ENCODE measurements at places on chromosomes 3 and 15.
A peak's percentile ranks its signal among the peaks of the same experiment; 100 is the strongest.

DNA sequence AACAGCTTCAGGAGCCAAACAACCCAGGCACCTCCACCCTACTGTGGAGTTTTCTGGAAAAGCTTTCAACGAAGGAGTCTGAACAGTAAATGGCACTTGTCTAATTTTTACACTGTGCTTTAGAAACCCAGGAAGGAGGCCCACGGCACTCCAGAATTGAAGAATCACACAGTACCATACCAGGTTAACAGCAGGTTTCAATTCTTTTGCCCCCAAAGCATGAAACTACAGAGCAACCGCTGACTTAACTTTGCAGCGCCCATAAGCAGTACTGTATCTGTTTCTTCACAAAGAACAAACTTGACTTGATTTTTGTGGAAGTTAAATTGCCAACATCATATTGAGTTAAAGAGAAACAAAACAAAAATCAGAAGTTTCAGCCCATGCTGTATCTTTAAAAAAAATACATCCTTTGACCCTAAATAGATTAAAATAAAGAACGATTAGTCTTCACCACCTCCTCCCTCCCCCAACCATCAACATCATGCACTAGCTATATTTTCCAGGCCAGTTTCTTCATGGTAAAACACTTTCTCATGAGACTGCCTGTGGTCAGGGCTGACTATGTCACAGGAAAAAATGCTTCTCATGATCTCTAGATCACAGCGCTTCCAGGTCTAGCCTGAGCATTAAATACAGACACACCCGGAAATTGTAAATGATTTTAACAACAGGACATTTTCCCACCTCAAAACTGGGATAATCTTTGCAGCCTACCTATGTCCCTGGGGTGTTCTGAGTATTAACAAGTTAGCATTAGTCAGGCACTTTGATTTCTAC lies 456.3 kb downstream of the FOXP1 start:
- DNase-seq = no peak

DNA sequence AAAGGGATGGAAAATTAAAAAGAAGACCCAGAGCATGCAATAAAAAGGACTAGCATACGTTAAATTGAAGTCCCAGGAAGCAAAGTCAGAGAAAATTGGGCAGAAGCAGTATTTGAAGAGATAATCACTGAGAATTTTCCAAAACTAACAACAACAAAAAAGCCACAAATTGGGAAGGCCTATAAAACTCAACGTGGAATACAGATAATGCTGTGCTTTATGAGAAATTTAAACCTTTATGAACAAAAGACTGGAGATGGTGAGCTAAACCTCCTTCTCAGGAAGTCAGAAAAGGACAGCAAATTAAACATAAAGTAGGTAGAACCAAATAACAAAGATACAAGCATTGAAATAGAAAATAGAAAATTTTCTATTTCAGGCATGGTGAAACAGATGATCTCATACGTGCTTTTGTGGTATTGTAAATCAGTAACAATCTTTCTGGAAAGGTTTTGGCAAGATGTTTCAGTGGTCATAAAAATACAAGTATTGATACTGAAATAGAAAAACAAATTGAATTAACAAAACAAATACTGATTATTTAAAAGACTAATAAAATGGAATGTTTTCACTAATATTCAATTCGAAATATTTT lies 55.6 kb downstream of the LYSMD4 start:
- no peak for DNase-seq

DNA sequence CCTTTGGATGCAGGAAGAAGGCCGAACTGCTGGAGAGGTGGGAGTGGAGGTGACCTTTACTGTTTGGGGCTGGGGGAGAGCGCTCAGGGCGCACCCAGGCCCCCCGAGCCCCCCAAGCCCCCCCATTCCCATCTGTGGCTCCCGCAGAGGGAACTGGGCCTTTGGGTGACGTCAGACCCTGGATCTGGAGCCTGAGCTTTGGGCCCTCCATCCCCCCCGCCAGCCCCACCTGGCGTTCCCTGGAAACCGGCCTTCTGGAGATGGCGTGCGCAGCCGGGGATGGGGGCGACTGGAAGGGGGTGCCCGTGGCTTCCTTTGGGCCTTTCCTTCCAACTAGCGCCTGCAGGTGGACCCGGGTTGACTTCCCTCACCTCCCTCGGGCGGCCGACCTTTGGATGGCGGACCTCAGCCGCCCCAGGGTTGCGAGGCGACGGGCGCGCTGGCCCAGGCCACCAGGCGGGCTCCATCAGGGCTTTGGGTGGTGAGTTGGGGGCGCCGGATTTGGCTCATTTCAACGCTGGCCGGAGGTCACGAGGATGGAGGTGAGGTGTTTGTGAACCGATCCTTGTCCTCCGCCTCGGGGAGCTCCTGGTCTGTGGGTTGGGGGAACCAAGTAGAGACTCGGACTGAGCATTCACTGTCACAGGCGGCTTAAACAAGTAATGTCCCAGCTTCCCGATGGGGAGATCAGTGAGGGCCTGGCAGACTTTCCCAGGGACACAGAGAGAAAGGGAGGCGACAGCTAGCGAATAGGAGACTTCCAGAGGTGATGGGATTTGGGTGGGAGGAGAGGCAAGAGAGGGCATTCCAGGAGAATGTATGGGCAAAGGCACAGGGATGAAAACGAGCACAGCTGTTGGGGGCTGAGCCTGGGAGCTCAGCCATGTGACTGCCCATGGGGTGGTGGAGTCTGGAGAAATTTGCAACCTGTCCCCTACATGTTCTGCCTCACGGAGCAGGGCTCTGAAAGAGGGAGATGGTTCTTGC lies 709 bp downstream of the SCAMP5 start:
- DNase-seq = peak; percentile 59

- no peak for DNase-seq
Observed at GRCh38 chr3:138467931-138468330, 33.5 kb downstream of the ESYT3 start.

DNA sequence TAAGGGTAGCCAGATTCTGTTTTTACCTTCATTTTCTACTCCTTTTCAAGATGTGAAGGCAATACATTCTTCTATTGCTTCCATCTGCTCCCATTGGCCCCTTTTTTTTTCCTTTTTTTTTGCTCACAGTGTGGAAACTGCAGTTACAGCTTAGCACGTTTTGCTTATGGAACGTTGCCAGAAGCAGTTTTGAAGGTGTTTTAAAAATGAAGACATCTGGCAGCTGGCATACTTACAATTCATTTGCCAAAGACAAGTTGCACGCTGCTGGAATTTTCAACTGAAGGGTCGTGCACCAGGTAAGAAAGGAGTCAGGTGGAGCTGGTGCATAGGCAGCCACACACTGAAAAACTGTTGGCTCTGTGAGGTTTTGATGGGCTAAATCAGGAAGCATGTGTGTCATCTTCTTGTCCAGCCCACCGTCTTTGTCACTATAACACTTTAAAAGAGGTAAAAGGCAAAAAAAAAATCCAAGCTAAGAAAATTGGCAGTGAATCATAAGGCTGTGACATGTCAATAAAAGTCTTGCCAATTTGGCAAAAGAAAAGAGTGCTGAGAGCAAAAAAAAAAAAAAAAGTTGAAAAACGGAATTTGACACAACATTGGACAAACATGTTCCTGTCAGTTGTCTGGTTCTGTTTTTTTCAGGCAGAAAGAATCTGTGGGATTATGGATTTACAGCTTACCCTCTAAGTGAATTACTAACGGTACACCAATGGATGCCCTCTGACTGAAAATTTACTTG lies 225.4 kb upstream of the SOX2 start:
- no peak for DNase-seq

GRCh38 chr15:68578175-68578979 lies 416 bp upstream of the CORO2B start:
- peak; percentile 85 for DNase-seq

DNA sequence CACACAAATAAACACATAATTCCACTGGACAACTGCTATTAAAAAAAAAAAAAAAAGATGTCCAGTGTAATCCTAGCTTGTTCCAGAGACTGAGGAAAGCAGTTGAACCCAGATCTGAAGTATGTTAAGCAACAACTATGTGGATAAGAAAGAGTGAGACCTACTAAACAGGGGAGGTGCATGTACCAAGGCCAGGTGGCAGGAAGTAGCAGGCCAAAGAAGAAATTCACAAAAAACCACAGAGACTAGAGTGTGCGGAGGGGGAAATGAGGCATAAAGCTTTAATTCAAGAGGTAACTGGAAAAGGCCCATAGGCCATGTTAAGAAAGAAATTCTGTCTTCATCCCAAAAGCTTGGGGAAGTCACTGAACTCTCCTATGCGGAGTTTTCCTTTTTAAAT lies 490.0 kb downstream of the NAALADL2 start:
- DNase-seq = no peak

DNA sequence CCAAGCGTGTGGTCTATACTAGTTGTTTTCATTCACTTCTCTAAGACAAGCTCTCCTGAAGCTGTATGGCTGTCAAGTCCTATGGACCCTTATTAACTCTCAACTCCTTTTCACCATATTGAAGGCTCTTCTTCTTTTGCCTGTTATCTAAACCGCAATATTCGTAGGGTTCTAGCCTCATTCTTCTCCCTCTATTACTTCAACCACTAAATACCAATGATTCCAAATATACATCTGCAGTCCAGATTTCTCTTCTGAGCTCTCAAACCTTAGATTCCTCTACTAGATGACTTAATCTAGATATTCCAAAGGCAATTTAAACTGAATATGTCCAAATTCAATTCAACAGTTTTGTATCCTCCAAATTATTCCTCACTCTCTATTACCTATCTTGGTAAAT lies 24.6 kb downstream of the AQR start:
- DNase-seq = no peak

GRCh38 chr3:118533676-118534075 lies 501.0 kb downstream of the IGSF11 start:
- no peak for DNase-seq
